Activated CD4-positive, alpha-beta T cell treated with anti-CD3 and anti-CD28 coated beads, Interleukin-2, amount 10 ng/mL, durations not matched to agents 7 days and 5 days (primary cell): ENCODE measurements at places on chromosomes 1 and 21.
A peak's percentile ranks its signal among the peaks of the same experiment; 100 is the strongest.

DNA sequence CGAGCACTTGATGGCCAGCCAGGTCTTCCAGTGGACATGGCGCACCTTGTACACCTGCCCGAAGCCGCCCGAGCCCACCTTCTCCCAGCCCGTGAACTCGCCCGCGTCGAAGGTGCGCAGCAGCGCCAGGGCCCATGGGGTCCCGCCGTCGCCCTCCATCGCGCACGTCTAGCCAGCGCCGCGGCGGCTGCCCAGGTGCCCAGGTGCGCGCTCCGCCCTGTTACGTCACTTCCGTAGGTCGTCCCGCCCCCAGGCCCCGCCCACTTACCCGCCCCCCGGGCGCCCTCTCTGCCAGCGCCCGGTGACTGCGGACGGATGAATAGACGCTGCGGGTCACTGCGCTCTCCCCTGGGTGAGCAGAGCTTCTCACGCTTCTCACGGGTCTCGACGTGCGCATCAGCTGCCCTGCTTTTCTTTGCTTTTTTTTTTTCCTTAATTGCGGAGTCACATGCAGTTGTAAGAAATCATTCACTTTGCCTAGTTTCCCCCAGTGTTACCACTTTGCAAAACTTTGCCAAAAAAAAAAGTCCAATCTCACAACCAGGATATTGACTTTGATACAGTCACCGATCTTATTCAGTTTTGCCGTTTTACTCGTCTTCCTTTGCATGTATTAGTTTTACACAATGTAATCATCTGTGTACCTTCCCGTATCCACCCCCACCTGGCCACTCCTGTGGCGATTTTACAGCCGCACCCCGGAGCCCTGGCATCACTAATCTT is at the start of gene RIPK4:
RIPK4 (minus strand) TSS at position 170 of the 723 bp plus-strand sequence; CDS start at position 159, 11 bp downstream.
- peak; percentile 56 for DNase-seq

DNA sequence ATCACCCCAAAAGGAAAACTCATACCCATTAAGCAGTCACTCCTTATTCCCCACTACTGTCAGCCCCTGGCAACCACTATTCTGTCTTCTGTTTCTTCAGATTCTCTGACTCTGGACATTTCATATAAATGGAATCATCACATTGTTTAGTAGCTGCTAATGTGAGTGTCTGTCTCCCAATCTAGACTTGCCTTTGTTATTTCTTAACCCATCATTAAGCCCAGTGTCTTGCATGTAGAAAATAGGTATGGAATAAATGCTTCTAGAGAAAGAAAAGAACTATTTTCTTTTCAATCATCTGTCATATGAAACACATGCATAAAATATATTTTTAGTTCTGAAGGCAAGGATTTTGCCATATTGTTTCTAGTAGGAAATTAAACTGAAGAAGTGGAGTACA is 610.0 kb downstream of the PLPP3 start:
- DNase-seq = no peak

DNA sequence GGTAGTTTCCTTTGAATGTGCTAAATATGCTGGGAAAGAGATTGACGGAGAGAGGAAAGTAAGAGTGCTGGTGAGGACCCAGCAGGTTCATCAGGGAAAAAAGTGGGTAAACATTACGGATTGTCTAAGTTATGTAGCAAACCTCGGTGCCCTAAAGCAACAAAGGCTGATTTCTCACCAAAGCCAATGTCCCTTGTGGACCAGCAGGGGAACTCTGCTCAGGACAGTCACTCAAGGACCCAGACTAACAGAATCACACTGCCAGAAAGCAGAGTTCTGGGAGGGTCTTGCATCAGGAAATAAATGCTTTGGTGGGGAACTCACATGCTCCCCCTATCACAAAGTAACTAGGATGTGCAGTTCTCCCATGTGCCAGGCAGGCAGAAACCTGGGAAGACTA is 1.7 kb upstream of the IKBKE start:
- no peak for DNase-seq

GRCh38 chr1:180135535-180135934 is 19.1 kb upstream of the QSOX1 start:
- no peak for DNase-seq

DNA sequence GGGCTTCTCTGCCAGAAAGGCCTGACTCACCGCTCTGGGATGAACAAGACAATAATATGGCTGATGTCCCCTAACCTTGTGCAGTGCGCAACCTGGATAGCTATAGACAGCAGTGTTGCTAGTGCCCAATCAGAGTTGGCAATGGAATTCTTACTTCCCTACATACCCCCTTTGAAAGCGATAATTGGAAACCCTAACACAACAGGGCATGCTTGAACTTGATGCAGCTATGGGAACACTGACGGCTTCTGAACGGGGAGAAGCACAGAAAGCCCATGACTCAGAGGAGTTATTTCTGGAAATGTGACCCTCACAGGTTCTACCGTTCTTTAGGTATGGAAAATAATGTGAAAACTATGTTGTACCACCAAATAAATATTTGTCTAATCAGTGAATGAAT is 200.6 kb downstream of the TRABD2B start:
- DNase-seq = no peak

DNA sequence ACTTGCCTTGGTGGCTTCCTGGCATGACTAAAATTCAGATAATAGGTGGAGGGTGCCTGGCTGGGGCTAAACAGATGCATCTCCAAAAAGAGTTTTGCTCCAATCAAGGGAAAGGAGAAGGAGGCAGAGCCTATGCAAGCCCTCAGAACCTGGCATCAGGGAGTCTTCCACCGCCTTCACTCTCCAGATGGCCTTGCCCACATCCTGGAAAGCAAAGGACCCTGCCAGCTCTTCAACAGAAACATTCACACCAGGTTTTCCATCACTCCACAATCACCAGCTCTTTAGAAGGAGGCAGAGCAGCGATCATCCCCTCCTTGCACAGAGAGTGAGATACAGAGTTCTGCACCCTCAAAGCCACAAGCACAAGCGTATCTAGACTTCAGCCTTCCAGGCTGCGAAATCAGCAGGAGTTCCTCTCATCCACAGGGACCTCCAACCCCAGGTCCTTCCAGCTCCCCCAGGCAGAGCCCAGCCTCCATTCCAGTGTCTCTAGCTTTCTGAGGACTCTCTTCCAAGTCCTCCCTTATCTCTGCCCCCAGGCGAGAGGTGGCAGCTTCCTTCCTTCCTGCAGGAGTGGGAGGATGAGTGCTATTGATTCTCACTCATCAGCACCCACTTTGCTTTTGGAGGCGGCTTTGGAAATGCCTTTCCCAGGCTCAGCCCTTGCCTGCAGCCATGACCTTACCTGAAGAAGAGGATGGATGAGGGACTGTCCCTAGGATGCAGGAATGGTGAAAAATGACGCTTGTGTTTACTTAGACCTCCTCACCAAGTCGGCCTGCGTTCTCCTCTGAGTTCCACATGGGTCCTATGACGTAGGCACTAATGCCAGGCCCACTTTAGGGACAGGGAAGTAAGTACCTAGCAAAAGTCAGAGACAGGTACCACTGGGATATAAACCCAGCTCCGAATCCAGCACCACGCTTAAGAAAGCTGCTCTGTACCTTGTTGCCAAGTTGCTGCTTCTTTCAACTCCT is 75.4 kb downstream of the RIPK4 start:
- no peak for DNase-seq

GRCh38 chr21:42653231-42654061 is at the start of gene PDE9A:
TSS of gene PDE9A (plus strand) at chr21:42653621. CDS start at chr21:42653815, 194 bp downstream.
- peak; percentile 17 for DNase-seq

DNA sequence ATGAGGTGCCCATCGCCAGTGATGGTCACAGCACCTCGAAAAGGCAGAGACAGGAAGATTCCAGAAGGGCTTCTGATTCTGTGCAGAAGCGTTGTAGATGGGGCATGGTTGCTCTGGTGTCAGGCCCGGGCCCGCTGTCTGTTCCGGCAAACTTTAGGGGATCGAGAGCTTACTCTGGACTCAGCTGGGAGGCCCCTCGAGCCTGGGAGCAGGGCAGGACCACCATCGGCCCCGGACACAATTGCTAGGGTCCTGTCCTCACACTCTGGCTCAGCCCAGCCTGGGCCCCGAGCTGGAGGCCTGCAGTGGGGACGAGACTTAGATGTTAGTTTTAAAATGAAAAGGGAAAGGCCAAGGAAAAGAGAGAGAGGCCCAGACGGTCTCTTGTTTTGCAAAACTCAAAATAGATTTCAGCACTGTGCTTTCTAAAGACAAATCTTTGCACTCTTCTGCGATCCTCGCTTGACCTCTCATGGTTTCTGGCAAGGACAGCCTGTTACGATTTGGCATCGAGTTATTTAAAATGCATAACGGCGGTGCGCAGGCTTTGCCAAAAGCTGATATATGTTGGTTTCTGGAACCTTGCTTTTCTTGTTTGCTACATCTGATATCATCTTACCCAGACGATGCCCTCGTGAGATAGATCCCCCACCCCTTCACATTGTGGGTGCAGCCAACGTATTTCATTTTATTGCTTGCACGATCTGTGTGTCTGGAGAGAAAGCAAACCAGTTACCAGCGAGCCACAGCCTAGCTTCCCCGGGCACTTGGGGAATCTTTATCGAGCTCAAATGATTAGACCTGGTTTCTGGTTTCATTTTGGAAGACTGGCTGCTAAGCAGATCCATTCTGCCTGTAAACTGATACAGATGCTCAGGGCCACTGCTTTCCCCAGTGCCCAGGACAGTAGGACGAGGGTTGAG is 58.0 kb downstream of the PRDM16 start:
- DNase-seq = no peak

DNA sequence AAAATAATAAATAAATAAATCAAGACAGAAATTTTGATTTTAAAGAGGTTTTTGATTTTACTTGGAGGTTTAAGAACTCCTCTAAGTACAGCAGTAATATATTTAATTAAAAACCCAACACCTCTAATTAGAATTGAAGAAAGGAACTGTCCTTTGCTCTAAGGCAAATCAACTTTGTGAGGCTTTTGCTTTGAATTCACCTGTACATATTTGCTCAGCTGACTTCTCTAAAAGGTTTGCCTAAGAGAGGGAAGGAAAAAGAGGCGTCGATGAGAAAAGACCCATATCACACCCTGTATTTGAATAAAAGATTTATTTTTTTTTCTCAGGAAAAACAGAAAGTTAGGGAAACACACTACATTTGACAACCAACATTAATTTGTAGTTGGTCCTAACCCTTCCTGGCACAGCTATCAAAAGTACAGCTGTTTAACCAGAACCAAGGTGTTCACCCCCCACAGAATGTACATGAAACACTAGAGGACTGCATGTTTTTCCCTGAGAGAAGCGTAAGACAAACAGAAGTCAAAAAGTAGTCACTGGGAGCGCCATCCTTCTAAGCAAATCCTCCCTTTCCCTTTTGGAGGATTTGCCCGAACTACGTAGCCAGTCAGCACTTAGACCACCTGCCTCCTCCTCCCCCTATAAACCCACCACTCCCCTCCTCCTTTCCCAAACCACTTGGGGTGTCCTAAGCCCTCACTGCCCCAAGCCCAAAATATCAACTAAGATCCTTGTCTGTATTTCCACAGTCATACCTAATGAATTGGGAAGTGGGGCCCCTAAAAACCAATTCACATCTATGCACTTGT is 4.9 kb downstream of the MCL1 start:
- no peak for DNase-seq

DNA sequence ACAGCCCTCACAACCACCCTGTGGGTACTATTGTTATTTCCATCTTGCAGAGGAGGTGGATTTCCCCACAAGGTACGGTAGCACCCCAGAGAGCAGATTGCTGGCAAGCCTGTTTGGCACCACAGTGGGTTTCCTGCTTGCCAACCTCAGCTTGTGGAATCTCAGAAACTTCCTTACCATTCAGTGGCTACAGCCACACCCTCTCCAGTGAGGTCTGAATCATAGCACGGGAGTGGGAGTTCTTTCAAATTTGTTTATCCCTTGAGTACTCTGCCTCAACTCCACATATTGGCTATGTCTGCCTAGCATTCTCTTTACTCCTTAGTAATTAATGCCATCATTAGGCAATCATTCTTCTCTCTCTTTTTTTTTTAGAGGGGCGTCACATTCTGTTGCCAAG is 162.1 kb downstream of the PTPRU start:
- DNase-seq = no peak

DNA sequence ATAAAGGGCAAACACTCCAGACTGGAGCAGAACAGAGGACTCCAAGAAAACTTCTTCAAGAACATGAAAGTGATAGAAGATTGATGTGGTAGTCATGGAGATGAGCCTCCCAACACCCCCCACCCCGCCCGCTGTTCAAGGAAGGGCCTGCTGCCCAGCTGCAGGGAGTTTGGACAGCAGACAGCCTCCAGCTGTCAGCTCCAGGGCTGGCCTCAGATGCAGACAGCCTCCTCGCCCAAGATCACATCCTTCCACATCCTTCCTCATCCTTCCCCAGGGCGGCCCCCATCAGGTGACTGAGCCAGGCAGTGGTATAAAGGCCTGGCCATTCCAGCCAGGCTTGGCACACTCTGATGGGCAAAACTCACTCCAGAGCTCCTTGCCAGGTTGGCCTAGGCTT is 24.6 kb downstream of the HMGN2 start:
- no peak for DNase-seq

- no peak for DNase-seq
Measured at GRCh38 chr1:184693011-184693410, 61.6 kb downstream of the EDEM3 start.

GRCh38 chr1:198651650-198652400 is 13.0 kb downstream of the PTPRC start:
- no peak for DNase-seq

- DNase-seq = no peak
Measured at GRCh38 chr1:21550866-21551475, 41.7 kb downstream of the ALPL start.

DNA sequence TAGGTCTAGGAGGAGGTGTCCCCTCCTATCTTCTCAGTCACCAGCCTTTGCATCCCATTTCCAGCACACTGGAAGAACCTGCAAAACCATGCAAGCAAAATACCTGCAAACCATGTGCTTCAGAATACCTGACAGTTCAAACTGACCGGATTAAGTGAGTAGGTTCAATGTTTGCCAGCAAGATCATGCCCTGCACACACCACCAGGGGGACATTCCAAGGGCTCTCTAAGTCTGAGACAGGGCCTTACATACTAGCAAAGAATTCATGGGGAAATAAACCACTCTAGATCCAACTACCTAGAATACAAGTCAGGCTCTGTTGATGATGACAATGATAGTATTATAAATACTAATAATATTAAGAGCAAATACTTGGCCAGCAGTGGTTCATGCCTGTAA is 27.6 kb downstream of the INPP5B start:
- no peak for DNase-seq

DNA sequence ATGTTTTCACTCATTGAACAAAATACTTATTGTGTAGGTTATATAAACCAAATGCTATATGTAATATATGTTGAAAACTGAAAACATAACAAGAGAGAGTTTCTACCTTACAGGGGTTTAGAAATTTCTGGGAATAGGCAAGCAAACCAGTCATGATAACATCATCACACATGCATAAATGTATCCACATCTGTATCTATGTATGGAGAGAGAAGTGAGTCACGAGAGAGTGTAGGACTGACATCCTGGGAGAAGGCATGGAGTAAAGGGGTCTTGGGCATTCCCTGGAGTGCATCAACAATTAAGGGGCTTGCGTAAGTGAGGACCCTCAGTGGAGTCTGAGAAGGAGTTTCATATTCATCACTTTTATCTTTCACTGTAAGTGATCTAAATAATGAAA is 65.5 kb downstream of the PCNX2 start:
- no peak for DNase-seq

- DNase-seq = no peak
Measured at GRCh38 chr1:4653796-4654725, at the start of gene AJAP1. TSS of gene AJAP1 (plus strand) at chr1:4654609. CDS start at chr1:4655426, 817 bp downstream.

- DNase-seq = no peak
Measured at GRCh38 chr1:45552331-45552730, 1.7 kb downstream of the AKR1A1 start.
